Effector memory CD8-positive, alpha-beta T cell (primary cell): ENCODE measurements at places on chromosomes 7 and 10.

GRCh38 chr7:139829775-139830117 is 682 bp downstream of the TBXAS1 start:
- no peak for DNase-seq

DNA sequence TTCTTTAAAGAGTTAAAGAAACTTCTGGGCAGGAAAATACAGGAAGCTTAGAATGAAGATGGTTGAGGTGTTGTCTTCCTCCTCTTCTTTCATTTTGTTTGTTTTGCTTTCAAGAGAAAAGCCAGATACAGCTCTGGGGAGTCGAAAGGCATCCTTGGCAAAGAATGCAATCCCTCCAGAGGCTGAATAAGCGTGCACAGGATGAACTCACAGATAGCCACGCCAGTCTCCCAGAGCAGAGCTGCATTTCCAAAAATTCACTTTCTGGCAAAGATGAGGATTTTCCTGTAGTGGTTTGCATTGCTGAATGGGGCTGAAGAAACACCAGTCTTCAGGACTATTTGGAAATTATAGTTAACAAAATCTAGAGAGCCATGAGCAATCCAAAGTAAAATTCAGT is 336.4 kb downstream of the NRG3 start:
- DNase-seq: no peak

DNA sequence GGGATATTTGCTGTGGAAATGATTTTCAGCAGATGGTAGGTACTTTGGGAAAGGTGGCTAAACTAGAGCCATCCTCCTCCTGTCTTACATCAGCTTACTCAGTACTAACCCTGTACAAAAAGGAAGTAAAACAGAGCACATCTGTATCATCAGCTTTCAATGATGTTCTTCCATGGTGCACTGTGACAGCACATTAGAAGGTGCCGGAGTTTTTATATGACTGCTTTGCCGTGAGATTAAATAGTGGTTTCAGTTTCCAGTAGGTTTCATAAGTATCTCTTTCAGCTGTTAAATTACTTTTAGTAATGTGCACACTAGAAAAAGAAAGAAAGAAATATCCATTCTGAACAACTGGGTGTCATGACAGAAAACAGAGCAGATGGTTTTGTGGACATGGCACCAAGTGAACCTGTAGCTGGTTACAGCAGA is 86.5 kb downstream of the ARID5B start:
- DNase-seq: no peak

- DNase-seq: no peak
Measured at GRCh38 chr7:80902019-80902418, 16.8 kb downstream of the SEMA3C start.

DNA sequence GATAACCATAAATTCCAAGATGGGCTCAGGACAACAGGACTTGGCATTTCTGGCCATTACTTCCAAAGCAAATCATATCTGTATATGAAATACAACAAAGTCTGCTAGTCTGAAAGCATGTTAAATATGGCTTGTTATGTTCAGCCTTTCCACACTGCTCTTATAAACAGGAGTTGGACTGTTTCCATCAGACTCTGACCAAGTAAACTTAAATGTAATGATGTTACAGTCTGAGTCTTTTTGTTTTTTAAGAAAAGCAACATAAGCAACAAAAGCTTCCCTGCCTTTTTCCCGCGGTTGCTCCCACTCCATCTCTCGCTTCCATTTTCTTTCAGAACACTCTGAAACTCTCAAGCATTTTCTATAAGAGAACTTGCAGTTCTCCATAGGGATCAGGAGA is 8.1 kb upstream of the CDCA7L start:
- DNase-seq: no peak

- DNase-seq: no peak
Measured at GRCh38 chr10:79292891-79293746, 54.1 kb upstream of the PPIF start.

DNA sequence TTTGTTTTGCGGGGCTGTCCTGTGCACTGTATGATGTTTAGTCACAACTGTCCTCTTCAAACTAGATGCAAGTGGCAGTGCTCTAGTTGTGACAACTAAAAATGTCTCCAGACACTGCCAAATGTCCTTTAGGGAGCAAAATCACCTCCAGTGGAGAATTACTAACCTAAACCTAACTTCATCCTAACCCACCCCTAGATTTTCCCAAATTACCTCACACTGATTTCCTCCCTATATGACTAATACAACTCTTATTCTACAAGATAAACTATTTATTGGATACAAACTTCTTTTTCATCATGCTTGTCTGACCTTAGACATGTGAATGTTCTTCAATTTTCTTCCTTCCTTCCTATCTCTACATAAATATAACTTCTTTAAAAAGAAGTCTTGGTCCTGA is 26.4 kb downstream of the PNPLA8 start:
- DNase-seq: no peak

DNA sequence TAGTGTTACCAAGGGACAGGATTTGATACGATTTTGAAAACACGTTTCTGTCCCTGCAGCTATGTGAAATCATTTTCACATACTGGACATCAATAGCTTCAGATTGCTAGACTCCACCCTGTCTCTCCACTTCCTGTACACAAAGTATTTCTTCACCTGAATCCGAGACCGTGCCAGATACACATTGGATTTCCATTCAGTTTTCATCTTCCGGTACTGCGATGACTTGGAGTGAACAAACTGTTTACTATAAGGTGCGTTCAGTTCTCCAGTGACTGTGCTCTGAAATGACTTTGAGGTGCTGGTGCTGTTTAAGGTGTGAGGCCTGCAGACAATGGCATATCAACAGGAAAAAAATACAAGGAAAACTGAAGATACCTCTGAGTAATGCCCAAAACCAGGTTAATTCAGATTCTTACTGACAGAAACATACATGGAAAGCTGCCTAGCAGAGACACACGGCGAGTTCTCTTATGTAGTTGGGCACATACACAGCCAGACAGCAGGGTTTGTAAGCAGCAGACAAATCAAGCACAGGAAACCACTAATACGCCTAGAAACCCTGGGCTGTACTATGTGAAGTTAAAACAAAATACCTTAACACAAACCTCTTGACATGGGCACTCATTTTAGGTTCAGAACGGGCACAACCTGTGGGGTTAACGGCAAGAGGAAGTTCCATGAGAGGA is 119.2 kb downstream of the GALNT11 start:
- DNase-seq: no peak

DNA sequence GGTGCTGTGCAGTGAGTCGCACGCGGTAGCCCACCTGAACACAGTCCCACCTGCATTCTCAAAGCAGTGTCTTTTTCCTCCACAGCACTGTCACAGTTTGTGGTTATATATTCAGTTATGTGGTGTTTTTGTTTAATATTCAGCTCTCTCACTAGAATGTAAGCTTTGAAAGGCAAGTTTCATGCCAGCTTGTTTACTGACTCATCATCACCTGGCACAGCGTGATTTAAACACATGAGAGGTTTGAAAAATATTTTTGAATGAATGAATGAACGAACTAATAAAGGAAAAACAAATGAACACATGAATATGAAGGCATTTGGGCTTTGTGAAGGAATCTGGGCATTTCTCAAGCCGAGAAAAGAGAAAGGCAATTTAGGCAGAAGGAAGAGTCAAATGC is 51.9 kb upstream of the TM9SF3 start:
- no peak for DNase-seq

DNA sequence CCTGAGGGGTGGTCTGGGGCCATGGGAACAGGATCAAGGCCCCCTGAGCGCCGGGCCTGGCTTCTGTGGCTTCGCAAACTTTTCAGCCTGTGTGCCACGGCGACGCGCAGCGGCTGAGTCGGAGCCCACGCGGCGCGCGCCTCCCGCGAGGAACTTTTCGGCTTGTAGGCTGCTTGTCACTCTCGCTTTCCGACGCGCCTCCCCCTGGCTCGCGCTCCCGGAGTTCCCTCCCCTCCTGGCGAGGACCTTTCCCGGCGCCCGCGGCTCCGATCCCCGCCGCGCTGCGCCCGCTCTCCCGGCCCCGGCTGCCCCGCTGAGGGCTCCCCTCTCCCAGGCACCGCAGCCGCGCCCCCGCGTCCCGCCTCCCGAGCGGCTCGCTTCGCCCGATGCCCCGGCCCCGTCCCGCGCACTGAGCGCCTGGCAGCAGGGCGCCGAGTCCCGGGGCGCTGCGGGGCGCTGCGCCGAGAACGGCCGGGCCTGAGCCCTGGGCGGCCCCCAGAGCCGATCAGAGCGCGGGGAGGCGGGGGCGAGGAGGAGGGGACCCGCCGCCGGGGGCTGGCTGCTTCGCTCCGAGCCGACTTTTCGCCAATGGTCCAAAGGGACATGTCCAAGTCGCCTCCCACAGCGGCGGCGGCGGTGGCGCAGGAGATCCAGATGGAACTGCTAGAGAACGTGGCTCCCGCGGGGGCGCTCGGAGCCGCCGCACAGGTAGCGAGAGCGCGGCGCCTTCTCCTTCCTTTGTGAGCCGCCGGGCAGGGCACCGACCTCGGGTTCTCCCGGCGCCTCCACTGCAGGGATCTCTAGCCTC is at the start of gene CACNB2:
Gene CACNB2, plus strand, starts transcription at position 276 of the 808 bp plus-strand sequence.
- DNase-seq: no peak

GRCh38 chr7:922334-923107 is 32.0 kb downstream of the ADAP1 start:
- DNase-seq: no peak

DNA sequence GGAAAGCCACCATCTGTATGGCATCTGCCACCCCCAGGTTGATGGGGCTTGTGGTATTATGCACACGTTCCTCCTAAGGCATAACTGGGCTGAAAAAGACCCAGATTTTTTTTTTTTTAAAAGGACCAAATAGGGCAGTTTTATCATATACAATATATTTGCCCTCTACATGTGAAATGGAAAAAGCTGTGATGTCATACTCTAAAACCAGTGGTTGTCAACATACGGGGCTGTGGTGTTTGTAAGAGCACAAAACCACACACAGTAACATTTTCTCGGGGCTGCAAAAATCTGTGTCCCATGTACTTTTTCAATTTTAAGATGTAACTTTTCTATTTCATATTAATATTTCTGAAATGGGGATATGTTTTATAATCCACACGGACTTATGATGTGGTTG is 34.9 kb downstream of the FAM171A1 start:
- no peak for DNase-seq

GRCh38 chr7:158344706-158345300 is 242.8 kb downstream of the PTPRN2 start:
- DNase-seq: no peak

DNA sequence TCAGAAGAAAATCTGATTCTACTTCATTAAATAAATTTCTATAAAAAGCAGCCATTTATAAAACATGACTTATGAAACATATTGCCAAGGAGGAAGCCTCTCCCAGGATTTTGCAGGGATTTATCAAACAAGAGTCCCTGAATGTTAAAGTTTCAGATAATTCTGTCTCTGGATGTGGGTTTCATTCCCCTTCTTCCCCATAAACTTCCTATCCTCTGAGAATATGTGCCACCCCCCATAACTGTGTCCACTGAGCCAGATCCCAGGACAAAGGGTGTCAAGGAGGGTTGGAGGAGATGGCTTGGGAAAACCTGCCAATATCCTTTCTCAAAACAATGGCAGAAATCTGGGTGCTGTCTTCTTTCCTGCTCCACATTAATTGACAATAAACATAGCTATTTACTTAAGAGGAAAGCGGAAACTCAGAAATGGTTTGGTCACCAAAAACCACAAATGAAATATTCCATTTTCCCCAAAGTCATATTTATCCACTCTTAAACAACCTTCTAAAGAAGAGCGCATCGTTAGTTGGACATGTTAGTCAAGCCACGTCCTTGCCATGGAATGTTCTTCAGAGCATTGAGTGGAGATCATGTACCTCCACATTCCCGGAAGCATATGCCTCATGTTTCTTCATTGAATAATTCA is 54.3 kb upstream of the AKR1E2 start:
- DNase-seq: no peak

DNA sequence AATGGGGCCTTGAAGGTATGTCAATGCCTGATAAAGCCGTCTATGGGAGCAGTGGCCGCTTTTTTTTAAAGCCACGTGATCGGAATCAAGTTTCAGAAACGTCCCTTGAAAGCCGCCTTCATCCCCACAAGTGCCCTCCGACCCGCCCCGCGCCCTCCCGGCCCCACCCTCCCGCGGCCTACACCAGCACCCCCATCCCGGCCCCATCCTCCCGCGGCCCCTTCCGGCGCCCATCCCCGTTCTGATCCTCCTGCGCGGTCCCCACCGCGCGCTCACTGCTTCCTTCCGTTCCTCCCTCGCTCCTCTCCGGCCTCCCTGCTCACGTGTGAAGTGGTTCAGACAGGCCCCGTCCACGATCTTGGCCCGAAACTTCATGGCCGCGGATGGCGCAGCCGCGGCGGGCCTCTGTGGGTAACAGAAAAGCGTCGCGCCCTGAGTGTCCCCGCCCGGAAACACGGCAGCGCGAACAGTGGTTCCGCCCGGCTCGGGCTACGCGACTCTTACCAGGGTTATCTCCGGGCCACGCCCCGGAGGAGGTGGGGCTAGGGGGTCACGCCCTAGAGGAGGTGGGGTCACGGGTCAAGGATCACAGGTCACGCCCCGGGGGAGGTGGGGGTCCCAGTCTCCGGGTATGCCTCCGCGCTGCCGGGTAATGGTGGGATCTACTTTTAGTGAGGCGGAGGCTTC is at the start of gene HUS1:
Gene HUS1, minus strand, starts transcription at position 471 of the 687 bp plus-strand sequence. Its CDS starts 96 bp downstream, at position 375.
- peak; percentile 88 for DNase-seq

- DNase-seq: no peak
Measured at GRCh38 chr7:16740996-16741395, 12.6 kb upstream of the TSPAN13 start.

DNA sequence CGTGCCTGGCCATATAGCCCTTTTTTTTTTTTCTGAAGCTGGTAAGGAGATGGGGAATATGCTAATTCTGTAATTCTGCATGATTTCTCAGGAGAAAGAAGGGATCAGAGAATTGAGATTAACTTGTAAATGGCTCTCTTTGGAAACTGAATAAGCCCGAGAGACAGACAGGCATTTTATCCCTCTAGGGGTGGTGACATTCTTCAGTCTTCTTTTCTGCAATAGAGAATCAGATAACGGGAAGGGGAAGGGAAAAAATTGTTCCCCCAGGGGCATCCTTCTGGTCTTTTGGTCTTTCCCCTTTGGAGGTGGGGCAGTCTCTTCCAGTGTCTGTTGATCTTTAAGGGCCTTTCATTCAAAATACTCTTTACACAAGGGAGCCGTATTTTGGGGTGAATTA is 34.2 kb downstream of the HK1 start:
- no peak for DNase-seq

GRCh38 chr7:85081392-85081791 is 105.5 kb downstream of the SEMA3D start:
- no peak for DNase-seq

DNA sequence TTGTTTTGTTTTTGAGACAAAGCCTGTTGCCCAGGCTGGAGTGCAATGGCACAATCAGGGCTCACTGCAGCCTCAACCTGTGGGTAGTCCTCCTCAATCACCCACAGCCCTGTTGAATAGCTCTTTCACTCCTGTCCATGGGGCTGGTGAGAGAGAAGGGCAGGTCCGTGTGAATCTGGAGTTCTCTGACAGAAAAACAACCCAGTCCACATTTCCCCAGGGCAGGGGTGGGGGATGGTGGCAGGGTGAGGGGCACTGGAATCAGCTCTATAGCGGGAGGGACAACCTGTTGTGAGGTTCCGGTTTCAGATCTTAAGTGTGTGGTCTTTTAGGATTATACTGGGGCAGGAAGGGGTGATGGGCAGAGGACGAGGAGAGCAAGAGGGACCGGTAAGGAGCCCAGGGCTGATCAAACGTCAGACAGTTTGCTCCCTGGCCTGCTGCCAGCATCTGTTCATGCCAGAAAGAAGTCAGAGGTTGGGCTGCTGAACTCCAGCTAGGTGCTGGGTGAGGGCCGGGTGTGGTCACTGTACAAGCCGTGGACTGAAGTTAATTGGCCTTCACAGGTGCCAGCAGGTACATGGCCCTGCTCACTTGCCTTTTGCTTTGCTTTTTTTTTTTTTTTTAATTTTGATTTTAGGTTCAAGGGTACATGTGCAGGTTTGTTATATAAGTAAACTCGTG is 33.2 kb upstream of the MKRN1 start:
- DNase-seq: no peak

GRCh38 chr10:75295868-75296441 is 60.2 kb upstream of the COMTD1 start:
- DNase-seq: no peak
